ENCODE measurements at places on chromosomes 4 and X.

- DNase-seq: no peak
Observed at GRCh38 chr4:85717847-85718246, 242.9 kb downstream of the ARHGAP24 start.

DNA sequence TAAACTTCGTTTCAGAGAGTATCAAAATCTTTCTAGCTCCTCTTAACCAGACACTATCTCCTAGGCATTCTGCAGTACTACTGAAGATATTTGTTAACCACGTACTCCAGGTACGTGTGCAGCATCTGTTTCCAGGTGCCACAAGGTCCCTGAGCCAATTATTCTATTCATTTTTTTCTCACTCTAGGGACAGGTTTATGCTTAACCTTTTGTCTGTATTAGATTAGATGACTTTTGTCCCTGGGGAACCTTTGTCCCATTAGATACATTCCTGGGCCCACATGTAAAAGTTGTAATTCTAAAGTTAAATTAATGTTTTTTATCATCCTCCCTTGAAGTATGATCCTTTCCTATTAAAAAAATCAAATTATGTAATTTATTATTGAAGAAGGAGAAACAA, 16.5 kb downstream of the ELOVL6 start:
- no peak for DNase-seq

DNA sequence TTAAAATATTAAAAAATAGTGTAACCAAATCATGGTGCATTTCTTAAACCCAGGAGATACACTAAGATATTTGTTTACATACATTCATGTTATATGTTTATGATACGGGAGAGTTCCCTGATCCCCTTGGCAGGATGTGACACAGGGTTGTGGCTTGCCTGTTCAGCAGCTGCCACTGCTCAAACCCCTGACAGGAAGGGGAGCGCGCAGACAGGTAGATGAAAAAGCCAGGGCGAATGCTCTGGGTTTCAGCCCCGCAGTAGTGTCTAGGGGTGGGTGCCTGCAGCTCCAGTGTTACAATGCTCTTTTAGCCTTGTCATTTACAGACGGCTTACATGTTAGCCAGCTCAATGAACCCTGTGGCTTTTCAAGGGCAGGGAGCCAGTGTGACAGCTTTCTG, 1343.8 kb upstream of the IGFBP7 start:
- no peak for DNase-seq

- DNase-seq: no peak
Observed at GRCh38 chr4:20299515-20299914, 47.8 kb downstream of the SLIT2 start.

- no peak for DNase-seq
Observed at GRCh38 chrX:5314148-5314547, 914.5 kb downstream of the NLGN4X start.

- no peak for DNase-seq
Observed at GRCh38 chr4:15479913-15480185, 10.2 kb downstream of the CC2D2A start.

GRCh38 chrX:132077414-132077813, 50.4 kb downstream of the FRMD7 start:
- no peak for DNase-seq

GRCh38 chrX:139538907-139539790, 8.6 kb downstream of the F9 start:
- DNase-seq: no peak

DNA sequence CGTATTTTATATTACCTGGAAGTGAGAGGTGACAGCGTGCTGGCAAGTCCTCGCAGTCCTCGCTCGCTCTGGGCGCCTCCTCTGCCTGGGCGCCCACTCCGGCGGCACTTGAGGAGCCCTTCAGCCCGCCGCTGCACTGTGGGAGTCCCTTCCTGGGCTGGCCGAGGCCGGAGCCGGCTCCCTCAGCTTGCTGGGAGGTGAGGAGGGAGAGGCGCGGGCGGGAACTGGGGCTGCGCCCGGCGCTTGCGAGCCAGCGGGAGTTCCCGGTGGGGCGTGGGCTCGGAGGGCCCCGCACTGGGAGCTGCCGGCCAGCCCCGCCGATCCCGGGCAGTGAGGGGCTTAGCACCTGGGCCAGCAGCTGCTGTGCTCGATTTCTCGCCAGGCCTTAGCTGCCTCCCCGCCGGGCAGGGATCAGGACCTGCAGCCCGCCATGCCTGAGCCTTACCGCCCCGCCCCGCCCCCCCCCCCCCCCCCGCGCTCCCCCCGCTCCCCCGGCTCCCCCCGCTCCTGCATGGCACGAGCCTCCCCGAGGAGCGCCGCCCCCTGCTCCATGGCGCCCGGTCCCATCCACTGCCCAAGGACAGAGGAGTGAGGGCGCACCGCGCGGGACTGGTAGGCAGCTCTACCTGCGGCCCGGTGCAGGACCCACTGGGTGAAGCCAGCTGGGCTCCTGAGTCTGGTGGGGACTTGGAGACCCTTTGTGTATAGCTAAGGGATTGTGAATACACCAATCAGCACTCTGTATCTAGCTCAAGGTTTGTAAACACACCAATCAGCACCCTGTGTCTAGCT, 298.9 kb upstream of the MAGEB16 start:
- no peak for DNase-seq

GRCh38 chr4:184444953-184445309, 29.4 kb downstream of the IRF2 start:
- no peak for DNase-seq

- no peak for DNase-seq
Observed at GRCh38 chrX:10893976-10894375, 217.2 kb upstream of the HCCS start.

DNA sequence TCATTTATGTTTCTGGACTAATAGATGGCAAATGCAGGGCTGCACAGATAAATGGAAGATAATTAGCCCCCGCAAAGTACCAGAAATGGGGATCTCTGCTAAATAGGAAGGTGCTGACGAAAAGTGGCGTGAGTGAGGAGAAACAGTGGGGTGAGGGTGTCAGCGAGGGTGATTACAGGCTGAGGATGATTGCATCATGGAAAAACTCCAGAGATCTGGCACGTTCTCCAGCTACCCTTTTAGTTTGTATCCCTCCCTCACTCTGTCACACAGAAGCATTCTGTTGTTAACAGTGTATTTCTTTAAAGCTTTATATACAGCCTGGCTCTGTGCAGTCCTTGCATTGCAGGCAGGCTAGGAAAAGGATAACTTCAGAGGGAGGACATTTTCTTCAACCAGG, 309.6 kb upstream of the DDX53 start:
- DNase-seq: no peak

- DNase-seq: no peak
Observed at GRCh38 chr4:61580721-61581377, 380.7 kb downstream of the ADGRL3 start.

GRCh38 chrX:134601240-134601765, 57.0 kb downstream of the PLAC1 start:
- DNase-seq: no peak

- no peak for DNase-seq
Observed at GRCh38 chrX:15384304-15384703, at the start of gene VEGFD. Gene VEGFD (minus strand): TSS chrX:15384413. CDS start chrX:15383946, 467 bp downstream.

DNA sequence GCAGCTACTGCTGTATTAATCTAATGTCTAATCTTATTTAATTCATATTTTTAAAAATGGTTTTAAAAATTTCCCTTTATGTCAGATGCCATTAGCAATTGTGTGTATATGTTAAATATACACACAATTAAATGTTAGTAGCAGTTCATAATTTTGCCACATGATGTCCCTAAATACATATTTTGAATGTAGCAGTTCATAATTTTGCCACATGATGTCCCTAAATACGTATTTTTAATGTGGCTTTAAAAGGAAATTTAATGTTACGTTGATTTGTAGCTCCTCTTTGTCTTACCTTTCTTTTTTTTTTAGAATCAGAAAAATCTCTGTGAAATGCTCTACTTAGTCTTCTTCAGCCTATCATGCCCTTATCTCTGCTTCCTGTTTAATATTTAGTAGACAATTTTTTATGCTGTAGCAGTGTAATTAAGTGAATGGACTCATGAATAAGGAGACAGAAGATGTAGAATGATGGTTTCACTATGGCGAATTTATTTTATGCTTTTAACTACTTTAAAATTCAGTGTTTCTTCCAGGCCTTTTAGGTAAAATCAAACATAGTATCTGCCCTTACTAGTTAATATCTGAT, 26.1 kb downstream of the RBM46 start:
- DNase-seq: no peak

DNA sequence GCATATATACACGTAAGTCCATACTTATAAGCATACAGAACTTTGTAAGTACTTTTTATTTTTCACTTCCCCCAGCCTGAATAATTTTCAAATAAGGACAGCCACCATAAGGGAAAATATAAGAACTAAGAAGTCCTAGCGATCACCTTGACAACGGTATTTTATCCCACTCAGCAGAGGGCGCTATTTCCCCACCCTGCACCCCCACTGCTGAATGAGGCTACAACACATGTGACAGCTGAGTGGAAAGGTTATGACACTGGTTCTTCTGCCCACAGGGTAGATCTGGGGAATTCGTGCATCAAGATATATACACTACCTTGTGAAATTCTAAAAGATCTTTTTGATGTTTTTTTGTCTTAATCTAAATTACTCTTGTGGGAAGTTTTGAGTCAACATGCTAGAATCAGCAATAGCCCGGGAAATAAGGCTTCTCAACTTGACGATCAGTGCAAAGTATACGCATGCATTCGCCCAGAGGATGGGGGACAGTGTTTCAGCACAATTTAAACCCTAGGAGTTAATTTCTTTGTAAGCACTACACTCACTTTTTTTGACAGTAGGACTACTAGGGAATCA, 151.5 kb downstream of the CORIN start:
- no peak for DNase-seq

DNA sequence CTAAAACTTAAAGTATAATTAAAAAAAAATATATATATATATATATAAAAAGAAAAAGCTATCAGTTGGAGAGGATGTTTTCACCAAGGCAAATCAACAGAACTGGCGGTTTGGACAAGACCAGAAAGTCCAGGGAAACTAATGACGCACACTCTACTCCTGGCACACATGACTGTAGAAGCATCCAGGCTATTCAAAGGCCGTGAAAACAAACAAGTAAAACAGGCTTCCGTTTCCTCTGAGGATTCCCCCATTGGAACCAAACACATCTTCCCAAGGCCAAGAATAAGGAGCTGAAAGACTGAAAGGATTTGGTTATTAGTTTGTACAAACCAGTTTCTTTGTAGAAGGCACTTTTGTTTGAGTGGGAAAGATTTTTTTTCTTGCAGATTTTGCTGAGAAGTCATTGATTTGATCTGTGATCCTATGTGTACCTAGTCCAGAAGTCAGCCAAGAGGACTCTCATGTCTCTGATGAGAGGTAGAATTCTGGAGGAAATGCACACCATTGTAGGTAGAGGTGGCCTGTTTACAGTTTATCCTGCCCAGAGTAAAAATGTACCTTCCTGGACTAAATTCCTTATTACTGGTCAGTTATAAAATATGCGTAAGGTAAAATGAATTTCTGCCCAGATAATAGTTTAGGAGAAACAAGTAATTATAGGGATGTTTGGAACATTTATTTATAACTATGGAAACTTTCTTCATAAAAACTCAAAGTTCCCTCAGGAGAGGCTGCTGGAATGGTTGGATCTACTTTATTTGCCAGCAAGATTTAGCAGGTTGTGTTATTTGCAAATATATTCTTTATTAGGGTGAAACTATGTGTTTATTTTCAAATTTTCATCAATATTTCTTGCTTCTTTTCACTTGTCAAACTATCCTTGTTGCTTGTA, 66.5 kb downstream of the DMP1 start:
- DNase-seq: no peak

DNA sequence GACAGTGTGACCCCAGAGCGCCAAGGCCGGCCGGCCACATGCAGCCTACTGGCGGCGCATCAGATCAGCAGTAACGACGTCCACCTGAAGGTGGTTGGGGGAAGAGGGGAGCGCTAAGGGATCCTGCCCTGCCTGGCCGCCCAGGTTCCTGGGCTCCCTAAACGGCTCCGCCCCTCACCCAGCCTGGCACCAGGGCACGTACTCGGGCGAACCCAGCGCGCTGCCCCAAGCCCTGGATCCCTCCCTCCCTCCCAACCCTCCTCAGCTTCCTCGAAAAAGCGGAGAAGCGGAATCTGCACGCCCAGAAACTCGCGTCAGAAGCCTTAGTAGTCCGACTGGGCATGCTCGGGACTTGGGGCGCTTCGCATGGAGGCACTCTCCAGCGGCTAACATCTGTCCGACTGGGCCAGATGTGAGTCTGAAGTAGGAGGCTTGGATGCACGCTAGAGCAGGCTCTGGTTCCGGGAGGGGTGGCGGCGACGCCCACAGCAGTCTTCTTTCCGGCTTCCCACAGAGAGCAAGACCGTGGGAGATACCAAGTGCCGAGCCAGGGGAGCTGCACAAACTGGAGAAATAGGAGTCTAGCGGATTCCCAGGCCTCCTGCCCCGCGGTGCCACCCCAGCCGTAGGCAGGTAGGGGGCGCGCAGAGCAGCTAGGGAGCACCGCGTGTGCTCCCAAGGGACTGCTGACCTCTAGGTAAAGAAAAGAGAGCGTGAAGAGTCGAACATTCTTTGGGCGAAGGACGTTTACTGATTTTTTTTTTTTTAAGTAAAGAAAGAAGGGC, 114.3 kb upstream of the TEX13C start:
- DNase-seq: peak; percentile 45

- no peak for DNase-seq
Observed at GRCh38 chrX:96447161-96447560, 237.5 kb upstream of the DIAPH2 start.

GRCh38 chr4:14539246-14539645, 463.0 kb upstream of the CPEB2 start:
- DNase-seq: no peak

DNA sequence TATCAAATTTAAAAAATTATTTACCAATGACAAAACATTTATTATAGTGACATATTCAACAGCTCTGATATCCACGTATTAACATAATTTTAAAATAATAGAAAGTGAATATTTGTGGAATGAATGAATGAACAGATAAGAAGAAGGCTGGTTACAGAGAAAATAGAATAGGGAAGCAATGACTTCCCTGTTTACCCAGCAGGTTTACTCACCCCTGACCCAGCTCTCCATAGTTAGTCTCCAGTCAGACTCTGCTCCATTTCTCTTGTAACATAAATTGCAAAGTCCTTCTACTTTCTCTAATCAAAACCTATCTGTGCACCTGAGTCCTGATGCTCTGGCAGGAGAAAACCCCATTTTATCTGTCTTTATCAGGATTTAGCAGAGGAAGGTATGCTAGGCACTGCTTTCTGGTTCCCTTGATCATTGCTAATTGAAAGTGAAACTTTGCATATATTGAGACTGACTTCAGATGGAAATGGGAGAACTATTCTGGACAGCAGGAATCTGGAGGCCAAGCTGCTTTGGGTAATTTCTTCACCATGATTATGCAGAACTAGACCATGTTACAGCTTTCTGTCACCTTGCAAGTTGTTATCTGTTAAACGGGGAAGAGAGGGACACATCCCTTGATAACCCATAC, 363.0 kb downstream of the FAT4 start:
- no peak for DNase-seq

DNA sequence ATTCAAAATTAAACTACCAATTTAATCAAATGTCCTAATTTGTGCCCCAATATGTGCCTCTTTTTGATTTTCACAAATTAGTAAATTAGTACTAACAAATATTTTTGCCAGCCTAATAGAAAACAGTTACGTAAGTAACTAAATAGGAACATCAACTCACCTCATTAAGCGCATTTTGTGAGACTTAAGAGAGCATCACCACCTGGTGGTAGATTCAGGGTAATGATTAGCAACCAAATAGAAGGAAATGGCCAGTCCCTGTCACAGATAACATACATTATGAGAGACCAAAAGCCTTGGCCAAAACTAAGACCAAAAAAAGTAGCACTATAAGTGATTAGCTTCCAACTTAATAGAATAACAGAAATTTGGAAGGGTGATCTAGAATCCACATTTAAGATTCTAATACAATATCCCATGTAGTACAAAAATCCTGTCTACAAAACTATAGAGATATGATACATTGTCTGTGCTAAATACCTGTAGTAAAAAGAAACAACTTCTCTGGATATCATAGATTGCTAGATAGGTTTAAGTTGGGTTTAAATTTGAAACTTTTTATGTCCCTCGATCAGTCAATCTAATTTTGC, 46.7 kb downstream of the C4orf46 start:
- no peak for DNase-seq

Measured in C1 segment of cervical spinal cord (tissue), 14 donors.